ENCODE measurements at places on chromosomes 4 and X.
A peak's percentile ranks its signal among the peaks of the same experiment; 100 is the strongest.

- no peak for DNase-seq
Observed at GRCh38 chrX:15437724-15438123, 53.5 kb upstream of the VEGFD start.

GRCh38 chrX:479273-479981, 92.7 kb upstream of the PPP2R3B start:
- no peak for DNase-seq

- no peak for DNase-seq
Observed at GRCh38 chr4:11814758-11815157, 386.1 kb upstream of the HS3ST1 start.

DNA sequence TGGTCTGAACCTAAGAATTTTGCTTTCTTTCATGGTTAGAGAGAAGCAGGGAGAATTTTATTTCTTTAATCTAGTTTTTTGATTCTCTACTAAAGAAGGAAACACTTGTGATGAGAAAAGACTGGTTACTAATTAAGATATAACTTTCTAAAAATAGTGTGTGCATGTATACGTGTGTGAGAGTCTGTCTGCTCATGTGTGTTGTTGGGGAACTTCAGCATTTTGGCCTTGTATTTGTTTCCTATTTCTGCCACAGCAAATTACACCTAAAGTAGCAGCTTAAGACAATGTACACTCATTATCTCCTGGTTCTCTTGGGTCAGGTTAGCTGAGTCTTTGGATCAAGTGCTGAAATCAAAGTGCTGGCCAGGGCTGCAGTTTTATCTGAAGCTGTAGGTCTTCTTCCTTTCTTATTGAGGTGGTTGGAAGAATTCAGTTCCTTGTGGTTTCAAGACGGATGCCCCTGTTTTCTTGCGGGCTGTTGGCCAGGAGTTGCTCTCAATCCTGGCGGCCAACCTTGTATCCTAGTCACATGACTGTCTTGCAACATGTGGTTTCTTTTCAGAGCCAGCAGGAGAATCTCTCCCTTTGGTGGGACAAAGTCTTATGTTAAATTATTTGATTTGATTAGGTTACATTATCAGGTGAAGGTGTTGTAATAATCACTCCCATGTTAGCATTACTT, 188.4 kb upstream of the CLNK start:
- peak; percentile 6 for DNase-seq

DNA sequence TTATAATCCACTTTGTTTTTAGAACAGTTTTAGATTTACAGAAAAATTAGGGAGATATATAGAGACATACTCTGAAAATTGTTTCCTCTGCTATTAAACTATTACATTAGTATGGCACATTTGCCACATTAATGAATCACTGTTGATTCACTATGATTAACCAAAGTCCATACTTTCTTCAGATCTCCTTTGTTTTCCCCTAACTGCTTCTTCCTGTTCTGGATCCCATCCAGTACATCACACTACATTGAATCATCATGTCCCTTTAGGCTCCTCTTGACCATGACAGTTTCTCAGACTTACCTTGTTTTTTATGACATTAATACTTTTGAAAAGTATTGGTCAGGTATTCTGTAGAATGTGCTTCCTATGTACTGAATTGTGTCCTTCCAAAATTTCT, 109.2 kb upstream of the EDNRA start:
- DNase-seq: peak; percentile 63

DNA sequence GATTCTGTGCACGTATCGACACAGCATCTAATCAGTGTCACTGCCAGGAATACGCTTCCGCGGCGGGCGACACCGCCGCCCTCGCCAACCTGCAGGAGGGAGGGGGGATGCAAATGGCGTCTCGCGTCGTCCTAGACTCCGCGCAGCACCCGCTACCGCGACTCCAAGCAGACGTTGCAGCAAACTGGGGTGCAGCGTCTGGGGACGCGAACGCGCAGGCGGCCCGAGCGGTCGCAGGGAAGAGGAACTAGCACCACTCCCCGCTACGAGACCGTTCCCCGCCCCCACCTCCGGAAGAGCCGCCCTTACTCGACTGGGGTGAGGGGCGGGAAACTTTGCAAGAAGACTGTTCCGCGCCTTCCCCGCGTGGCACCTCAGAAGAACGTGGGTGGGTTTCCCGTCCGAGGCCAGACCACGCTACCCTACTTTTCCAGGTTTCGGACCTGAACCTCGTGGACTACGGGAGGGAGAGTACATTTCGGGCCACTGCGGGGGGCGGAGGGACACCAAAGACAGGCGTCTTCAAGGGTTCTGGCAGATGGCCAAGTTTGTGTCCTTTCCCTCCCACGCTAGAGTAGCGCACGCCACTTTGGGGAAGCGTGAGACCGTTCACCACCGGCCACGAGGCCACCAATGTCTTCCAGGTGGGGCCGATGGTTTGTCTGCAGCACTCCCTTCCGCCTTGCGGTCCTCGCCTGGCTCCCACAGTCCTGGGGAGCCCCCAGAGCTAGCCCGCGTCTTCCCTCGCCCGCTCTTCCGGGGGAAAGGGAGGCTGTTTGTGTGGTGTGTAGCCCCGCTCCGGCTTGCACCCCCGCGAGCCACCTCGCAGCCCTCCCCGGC, 78.0 kb upstream of the BCOR start:
- peak; percentile 33 for DNase-seq

DNA sequence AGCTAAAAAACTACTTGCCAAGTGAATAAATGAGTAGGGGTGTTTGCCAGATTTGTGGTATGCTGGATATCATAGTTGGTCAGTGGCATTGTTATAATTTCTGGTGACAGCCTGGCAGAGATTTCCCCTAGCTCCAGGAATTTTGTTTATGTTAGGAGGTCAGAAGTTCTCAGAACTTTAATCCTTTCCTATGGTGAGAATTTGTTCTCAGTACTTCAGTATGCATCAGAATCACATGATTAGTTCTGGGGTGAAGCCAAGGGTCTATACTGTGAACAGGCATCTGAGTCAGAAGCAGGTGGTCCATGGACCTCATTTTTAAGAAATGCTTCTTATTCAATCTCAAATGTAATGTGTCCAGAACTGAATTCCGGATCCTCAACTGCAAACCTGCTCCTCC, 10.5 kb downstream of the RASSF6 start:
- peak; percentile 76 for DNase-seq

GRCh38 chr4:13285336-13285735, 198.8 kb downstream of the RAB28 start:
- DNase-seq: no peak

- no peak for DNase-seq
Observed at GRCh38 chr4:7194251-7195140, 2.2 kb downstream of the SORCS2 start.

- DNase-seq: no peak
Observed at GRCh38 chrX:56782352-56782751, 53.3 kb downstream of the NBDY start.

GRCh38 chrX:39017077-39017476, 215.8 kb downstream of the MID1IP1 start:
- no peak for DNase-seq

DNA sequence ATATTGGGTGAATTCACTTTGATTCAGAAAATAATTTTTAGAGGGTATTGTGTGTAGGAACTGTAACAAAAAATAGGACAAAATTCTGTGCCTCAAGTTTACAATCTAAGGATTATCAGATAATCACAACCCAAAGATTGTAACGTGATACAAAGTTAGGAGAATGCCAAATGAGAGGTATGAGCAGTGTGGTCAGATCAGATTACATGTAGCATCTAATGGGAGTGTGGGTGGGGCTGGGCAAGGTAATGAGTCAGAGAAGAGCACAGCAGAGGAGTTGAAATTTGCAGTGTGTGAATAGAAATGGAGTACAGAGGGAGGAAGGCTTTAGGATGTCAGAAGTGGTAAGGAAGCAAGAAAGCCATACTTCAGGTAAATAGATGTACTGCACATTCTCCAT, 103.4 kb upstream of the TEX13A start:
- DNase-seq: peak; percentile 66

DNA sequence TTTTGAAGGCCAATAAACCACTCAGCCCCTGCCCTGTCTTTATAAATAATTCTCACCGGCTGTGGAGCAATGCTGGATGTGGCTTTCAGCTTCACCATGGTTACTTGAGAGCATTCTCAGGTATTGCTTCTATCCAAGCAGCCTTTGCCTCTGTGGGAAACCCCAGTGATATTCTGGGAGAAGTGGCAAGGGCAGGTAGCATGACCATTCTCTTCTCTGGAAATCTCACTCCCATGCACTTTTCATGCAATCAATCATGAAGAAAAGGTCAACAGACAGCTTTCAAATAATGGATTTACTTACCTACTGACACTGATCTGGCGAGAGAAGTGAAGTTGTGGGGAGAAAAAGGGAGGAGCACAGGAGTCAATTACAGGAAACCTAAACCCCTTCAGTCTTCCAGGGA, 49.5 kb downstream of the UNC5C start:
- no peak for DNase-seq
